ENCODE measurements at places on chromosomes 1 and 21.

DNA sequence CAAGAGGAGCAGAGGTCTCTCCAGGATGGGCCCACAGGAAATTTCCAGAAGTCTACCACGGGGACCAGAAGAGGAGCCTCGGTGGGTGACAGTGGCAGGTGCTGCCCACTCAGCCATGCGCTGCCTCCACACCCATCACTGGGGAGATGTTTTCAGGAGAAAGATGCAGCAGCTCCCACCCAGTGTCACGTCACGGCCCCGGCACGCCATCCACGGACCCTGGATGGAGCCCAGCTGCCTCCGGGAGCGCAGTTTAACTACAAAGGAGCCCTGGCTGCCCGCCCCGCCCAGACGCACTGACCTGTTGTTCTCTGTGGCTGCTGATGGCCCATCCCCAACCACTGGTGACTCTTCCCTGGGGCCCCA, 6.8 kb downstream of the TSPEAR start:
- no peak for DNase-seq

GRCh38 chr1:223219846-223220610, 77.0 kb upstream of the TLR5 start:
- no peak for DNase-seq

DNA sequence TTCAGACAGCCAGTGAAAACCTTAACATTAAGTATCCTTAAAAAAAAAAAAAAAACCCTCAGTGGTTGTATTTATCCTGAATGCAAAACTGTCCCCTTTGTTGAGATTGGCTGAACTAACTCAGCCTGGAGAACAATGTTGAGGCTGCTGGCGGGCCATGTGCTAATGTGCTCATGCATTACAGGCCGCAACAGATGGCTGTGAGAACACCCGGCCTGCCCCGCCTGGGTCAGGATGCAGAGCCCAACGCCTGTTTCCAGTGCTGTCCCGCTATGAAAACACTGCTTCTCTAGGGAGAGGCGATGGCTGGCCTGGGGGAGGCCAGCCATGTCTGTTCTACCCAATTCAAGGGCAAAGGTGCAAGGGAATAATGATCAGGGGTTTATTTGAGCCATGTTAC, 13.8 kb downstream of the OLIG2 start:
- DNase-seq = no peak

GRCh38 chr1:43844114-43844513, 89.5 kb upstream of the ARTN start:
- no peak for DNase-seq

DNA sequence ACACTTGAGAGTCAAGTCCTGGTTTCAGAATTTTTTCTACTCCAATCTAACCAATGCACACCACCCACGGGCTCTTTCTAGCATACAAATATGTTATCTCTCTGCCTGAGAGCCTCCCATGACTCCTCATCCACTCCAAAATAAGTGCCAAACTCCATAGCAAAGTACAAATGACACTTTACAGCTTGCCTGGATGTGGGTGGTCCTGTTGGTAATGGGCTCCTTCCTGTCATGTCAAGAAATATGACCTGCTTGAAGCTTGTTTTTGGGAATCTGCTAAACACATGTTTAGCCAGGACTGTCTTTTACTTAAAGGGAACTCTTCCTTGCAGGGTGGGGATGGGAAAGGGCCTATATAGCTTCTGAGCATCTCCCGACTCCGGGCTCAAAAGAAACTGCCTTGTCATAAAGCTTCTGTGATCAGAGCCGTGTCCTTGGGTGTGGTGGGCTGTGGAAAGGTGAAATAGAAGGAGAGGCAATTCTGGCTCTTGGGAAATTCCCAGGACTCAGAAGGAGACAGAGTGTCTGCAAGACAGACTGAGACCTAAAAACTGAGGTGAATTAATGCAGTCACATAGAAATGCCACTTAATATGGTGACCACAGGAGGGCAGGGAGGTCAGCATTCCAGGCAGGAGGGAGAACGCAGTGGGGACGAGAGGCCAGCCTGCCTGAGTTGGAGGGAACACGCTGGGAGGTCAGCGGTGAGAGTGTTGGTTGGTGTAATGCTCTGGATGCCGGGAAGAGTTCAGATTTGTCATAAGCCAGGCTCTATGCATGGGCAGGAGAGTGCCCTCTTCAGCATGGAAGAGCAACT, 6.1 kb upstream of the IGFN1 start:
- no peak for DNase-seq

- no peak for DNase-seq
Observed at GRCh38 chr1:230136453-230137336, 69.7 kb downstream of the GALNT2 start.

- no peak for DNase-seq
Observed at GRCh38 chr1:20823845-20824244, 36.7 kb upstream of the HP1BP3 start.

Measured in left renal pelvis (tissue), 4 donors.